CD4-positive, alpha-beta memory T cell (primary cell): ENCODE measurements at places on chromosomes 5 and 9. TPM values are rescaled to one million over a fixed set of nuclear protein-coding genes. Genes with fewer than 3 reads are reported as not detected.

GRCh38 chr9:73667749-73668148 is 516.1 kb downstream of the ANXA1 start:
- no peak for DNase-seq

GRCh38 chr9:33300546-33300945 is 10.2 kb downstream of the NFX1 start:
- DNase-seq: no peak

The FOXD4L6 gene
- total RNA-seq: not detected

DNA sequence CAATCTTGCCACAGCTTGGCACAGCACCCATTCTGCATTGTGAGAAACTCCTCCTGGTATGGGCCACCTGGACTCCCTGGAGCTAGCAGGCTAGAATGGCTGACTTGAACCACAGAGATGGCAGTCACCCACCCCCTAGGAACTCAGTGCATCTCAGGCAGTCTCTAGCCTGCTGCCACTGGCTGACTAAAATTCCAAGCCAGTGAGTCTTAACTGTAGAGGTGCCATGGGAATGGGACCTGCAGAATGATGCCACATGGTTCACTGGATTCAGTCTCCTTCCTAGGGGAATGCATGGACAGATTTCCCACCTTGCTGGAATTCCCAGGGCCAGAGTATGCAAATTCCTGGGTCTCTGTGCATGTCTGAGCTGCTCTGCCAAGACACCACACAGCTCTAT is 382.9 kb downstream of the MAN2A1 start:
- no peak for DNase-seq

DNA sequence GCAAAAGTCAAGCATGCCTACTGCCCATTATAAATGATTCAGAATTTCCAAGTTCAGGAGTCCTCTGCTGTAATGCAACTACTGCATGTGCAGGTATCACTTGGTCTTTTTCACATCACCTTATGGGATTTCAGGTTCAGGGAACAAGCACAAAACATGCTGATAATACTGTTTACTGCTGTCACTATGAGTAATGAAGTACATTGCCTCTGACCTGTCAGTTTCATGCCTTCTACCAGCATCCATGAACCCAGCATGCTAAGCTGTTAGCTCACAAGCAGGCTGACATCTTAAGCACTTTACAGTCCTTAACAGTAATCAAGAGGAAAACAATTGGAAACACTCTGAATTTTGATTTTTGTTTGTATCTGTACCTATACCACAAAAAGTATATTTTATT is 743.8 kb downstream of the CDH12 start:
- DNase-seq: no peak
